Mammary epithelial cell (primary cell): ENCODE measurements at places on chromosomes 6 and 20. TPM values are rescaled to one million over a fixed set of nuclear protein-coding genes. Genes with fewer than 3 reads are reported as not detected.

DNA sequence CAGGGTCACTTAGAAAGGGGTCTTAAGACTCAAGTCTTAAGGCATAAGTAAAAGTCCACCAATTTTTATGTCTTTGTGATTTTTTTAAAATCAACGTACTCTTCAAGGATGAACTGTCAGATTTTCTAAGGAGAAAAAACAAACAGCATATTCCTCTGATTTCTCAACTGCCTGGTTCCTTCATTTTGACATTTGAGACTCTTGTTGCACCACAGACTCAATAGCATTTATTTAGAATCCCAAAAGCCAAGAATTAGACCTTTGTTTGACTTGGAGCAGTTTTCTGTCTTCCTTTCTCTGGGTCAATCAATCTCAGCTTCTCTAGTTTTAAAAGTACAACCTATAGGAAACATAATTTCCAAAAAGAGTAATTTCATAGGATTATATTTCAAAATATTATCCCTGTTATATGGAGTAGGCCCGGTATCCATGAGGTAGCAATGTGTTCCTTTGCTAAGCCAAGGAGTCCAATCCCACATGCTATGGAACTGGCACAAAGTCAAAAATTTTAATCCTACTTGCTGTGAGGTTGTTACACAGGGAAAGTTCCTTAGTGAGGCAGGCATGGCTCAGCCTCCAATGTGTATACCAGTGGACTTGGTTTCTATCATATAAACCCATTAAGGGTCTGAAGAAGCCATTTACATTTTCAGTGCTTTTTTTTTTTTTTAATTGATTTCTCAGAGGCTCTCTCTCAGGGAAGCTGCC lies 405.7 kb downstream of the KIF16B start:
- no peak for DNase-seq

GRCh38 chr20:32807706-32808105 lies 12.0 kb upstream of the MAPRE1 start:
- DNase-seq: no peak

DNA sequence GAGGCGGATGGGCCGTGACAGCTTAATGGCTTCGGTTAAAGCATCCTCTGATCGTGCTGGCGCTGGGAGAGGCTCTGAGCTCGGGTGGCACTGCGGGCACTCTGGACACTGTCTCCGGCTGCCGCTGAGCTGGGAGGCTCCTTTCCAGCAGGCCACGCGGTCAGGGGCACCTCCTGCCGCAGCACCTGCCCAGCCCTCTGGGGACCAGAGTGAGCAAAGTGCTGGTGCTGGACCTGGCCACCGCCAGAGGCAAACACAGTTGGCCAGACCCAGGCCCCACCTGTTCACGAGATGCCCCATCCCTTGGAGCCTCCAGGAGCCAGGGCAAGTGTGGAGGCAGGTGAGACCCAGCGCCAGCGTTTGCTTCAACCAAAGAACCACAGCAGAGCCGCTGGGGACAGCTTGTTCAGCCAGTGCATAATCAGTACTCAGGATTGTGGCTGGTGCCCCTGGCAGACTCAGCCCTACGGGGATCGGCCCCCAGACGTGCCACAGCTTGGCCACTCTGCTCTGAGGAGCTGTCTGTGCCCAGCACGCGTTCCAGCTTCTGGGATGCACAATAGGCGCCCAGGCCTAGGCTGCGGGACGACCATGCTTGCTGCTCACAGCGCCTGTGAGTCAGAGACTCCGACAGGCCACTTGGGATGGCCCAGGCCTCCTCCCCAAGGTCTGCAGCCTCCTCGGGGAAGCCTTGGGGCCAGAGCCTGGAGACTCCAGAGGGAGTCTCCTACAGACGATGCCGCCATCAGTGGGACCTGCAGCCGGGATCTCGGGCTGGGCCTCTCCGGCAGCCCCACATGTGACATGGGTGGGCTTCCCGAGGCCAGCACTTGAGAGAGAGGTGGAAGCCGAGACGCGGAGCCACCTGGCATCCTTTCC lies 38.2 kb upstream of the SLCO4A1 start:
- no peak for DNase-seq

DNA sequence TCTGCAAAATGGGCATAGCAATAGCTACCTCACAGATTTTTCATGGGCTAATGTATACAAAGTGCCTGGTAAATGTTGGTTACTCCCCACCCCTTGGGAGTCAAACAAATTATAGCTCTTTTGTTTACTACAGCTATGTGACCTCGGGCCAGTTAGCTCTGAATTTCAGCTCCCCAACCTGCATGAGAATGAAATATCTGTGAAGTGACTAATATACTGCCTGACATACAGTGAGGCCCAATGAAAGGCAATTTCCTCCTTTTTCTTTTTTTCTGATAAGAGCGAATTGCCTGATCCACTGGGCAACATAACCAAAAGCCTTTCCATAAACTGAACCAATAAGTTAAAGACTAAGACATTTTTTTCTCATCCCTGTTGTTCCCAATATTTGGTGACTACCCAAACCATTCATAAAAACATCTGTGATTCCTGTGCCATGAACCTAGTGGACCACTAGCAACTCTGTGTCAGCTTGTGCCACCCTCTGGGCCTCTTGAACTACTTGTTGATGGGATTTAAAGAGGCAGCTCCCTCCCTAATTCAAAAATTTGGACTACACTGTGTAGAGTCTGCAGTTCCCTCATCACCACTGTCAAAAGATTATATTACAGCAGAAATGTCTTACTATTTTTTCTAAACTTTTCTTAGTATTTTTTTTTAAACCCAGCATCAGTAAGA lies 91.9 kb upstream of the TMEM30A start:
- peak; percentile 5 for DNase-seq

- no peak for DNase-seq
These were observed 662.6 kb downstream of the BCKDHB start for GRCh38 chr6:80769106-80769505.

DNA sequence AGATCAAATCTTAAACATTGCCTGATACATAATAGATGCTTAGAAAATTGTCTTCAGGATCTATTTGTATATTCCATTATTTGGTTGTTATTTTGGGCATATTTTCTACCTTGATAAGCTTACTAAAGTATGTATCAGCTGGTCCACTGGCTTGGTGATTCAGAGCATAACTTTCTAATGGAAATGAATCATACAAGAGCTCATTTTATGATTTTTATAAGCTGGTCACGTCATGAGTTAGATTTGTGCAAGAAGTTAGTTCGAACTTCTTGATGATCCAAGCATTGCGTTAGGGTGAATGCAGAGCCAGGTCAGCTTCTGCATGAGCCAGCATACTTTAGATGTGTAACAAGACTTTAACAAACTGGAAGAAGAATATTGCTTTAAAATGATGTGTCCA lies 144.5 kb upstream of the FLRT3 start:
- peak; percentile 77 for DNase-seq

GRCh38 chr6:35449287-35449881 lies 2.8 kb upstream of the FANCE start:
- peak; percentile 57 for DNase-seq

DNA sequence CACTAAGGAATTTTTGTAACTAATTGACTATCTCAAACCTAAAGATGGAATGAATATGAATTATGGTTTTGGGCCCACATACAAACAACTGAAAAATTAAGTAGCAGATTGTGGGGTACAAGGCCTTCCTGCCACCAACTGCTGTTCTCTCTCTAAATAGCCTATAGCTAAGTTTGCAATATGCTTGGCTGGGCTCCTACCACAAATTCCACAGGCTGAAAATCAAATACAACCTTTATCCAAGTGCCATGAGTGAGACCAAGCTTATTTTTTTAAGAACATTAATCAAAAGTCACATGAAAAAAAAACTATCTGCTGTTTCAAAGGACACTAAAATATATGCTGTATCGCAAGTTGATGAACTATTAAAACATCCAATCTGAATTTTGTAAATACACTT lies 52.1 kb downstream of the TENT5A start:
- DNase-seq: no peak

- DNase-seq: peak; percentile 38
These were observed 30.1 kb downstream of the GPX6 start for GRCh38 chr6:28485482-28485881.

DNA sequence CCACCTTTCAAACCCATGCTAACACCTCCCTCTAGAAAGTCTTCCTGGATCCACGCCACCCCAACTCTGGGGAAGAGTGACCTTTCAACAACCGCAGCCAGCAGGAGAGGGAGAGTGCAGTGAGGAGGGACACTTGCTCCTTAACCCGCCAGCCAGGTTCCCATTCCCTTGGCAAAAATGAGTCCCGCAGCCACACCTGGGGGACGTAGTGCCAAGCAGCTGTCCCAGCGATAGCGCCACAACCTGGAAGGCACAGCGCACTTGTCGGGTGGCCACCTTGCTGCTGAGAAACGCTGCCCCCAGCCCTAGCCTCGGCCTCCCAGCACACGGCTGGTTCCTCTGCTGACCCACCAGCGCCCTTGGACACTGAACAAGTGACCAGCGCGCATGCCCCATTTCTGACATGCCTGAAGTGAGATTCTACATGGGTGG lies 119.3 kb downstream of the JPH2 start:
- no peak for DNase-seq

DNA sequence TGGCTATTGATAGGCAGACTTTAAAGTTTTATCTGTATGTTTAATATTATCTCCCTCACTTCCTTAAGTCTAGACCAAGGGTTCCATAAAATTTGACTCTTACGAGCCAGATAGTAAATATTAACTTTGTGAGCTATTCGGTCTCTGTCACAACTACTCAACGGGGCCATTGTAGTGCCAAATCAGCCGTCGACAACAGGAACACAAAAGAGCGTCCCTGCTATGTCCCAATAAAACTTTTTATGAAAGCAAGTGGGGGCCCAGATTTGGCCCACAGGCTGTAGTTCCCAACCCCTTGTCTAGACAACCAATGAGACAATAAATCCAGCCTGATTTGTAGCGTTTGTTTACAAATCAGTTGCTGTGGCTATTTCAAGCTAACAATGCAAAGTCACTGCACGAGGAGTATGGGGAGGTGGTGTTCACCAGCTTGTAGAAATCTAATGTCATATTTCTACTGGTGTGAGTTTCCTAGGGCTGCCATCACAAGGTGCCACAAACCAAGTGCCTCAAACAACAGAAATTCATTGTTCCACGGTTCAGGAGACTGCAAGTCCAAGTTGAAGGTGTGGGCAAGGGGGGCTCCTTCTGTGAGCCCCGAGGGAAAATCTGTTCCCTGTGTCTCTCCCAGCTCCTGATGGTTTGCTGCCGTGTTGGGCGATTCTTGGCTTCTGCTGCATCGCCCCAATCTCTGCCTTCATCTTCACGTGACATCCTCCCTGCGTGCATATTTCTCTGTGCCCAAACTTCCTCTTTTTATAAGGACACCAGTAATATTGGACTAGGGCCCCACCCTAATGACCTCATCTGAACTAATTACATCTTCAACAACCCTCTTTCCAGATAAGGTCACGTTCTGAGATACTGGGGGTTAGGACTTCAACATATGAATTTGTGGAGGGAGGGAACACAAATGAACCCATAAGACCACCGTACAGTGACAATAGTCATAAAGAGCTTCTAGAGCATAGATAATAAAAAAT lies 356.0 kb upstream of the JARID2 start:
- no peak for DNase-seq

- DNase-seq: no peak
These were observed 396 bp downstream of the RNASET2 start for GRCh38 chr6:166955865-166956443.

GRCh38 chr6:87070741-87071140 lies 24.2 kb downstream of the CGA start:
- DNase-seq: no peak

DNA sequence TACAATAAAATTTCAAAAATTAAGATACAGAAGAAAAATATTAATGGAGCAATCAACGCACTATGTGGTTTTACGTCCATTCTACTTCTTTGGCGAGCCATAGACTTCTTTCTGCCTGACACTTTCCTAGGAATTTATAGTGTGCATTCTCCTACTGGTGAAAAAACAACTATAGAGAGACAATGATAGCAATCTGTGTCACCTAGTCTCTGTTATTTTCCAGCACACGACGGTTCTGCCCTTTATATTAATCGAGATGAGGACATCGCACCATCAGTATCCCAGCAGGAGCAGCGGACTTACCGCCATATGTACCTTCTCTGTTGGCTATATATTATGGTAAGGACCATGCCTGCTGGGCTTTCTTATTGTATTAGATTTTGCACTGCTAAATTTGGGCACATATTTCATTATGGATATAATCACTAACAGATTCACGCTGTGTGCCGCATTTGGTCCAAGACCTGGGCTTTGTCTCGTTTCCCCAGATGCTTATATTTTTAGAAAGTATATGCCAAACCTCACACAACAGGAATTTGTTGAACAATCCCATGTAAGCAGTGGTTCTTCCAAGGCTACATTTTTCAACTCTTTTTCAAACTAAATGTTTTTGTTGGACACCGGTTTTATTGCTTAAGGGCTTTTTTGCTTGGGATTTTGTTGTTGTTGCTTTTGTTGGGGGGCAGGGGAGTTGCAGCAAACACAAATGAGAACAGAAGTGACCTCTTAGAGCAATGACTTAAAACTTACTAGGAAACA lies 166.4 kb downstream of the ADAT2 start:
- DNase-seq: no peak

DNA sequence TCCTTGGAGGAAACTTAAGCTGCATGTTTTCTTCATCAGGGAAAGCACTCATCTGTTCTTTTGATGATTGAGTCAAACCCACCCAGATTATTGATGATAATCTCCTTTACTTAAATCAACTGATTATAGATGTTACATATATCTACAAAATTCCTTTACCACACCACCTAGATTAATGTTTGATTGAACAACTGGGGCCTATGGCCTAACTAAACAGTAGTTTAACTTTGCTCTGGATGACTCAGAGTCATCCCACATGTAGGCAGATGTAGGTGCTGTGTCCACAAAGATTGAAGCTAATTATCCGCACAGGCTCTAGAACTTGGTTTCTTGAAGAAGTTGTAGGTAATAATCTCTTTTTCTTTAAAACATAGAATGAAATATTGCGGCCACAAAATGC lies 42.2 kb downstream of the PKIB start:
- DNase-seq: peak; percentile 58

DNA sequence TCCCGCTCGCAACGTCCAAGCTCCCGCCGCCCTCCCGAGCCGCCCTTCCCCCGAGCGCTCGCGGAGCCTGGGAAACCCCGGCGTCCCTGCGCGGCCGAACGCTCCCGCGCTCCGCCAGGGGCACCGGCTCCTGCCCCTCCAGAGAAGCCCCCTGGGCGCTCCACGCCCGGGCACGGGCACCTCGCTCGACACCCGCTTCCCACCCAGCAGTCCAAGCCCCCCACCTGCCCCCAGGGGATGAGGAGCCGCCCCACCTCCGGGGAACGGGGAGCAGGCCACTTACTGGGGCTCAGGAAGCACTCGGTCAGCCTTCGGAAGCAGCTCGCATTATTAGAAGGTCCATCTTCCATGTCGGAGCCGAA lies 1.4 kb downstream of the PDE10A start:
- DNase-seq: no peak

The NTSR1 gene
- polyA plus RNA-seq: 0.82 TPM

The SAPCD1 gene
- 1.8 TPM for polyA plus RNA-seq

The BCAS4 gene
- 21.4 TPM for polyA plus RNA-seq
